ENCODE measurements at places on chromosomes 13 and 19.
A peak's percentile ranks its signal among the peaks of the same experiment; 100 is the strongest.

DNA sequence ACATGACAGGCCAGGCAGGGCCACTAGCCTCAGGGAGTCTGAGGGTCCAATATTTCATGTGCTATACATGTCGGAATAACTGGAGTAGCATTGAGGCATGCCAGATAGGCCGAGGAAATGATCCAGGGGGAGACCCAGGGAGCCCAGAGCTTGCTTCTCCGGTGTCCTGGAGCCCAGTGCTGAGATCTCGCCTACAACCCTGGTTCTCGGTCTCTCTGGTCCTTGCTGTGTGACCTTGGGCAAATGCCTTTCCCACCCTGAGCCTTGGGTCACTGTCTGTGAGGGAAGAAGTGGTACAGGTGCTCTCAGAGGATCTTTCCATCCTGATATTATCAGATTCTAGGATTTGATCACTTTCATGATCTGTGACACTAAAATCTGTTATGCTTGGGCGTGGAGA lies 11.3 kb downstream of the CBLC start:
- no peak for DNase-seq

- DNase-seq, result no peak
These were observed 70.1 kb downstream of the ZNF208 start for GRCh38 chr19:21940684-21941083.

GRCh38 chr19:29321116-29321515 lies 108.2 kb upstream of the UQCRFS1 start:
- peak; percentile 29 for DNase-seq

DNA sequence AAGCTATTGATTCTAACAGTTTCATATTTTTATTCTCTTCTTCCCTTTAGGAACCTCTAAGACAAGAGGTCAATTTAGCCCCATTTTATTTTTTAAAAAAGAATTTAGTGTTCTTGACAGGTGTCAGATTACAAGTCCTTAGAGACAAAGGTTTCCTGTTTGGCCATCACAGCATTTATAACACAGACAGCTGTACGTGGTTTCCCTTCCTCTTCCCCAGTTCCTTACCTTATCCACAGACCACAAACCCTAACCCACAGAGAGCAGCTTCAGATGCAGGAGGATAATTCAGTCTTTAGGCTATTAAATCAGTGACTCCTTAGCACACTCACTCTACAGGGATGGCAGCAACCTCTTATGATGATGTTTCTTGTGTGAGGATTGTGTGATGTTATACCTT lies 1210.1 kb downstream of the DIAPH3 start:
- no peak for DNase-seq

DNA sequence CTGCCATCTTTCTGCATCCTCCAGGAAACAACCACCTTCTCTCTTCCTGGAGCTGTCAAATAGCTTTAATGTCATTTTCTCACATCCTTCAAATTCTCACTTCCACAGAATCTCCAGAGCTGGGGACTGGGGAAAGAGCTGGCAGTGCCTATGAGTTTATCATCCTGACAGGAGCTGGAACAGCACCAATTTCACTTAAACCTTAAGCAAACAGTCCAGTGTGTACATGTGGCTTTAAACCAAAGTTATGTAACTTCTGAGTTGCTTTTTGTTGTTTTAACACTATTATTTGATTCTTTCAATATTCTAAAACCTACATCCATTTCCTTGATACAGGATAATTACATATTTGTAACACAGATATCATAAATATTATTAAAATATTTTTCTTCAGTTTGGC lies 331.5 kb upstream of the ARGLU1 start:
- no peak for DNase-seq

All from type B pancreatic cell (in vitro differentiated cells).